ENCODE measurements at places on chromosomes 3 and 15.
A peak's percentile ranks its signal among the peaks of the same experiment; 100 is the strongest.

GRCh38 chr3:105885256-105885655, 16.4 kb upstream of the CBLB start:
- no peak for DNase-seq

- DNase-seq: no peak
Observed at GRCh38 chr3:74613060-74613459, 1.4 kb downstream of the CNTN3 start.

DNA sequence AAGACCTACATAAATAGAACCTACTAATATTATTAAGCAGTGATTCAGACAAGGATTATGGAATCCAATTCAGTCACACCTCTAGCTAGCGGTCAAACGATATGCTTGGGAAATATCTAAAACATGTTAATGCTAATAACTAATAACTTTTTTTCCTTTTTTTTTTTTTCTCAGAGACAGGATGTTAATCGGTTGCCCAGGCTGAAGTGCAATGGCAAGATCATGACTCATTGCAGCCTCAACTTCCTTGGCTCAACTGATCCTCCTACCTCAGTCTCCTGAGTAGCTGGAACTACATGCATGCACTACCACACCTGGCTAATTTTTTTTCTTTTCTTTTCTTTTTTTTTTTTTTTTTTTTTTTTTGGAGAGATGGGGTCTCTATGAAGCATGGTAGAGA, 124.1 kb downstream of the NR2E3 start:
- no peak for DNase-seq

DNA sequence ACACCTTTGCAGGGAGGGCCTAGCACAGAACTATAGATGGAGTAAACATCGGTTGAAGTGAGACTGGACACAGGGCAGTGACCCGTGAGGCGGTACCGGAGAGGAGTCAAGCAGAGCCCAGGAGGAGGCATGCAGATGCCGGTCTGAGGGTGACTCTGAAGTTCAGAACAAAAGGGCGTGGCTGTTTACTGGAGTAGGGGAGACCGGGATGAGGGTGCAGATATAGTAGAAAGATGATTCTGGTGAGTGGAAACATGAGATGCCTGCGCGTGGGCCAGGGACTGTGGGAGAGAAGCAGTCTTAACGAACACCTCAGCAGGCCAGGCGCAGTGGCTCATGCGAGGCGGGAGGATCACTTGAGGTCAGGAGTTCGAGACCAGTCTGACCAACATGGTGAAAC, 113.1 kb downstream of the NSMCE3 start:
- DNase-seq: no peak

GRCh38 chr15:83436513-83437158, 10.5 kb upstream of the SH3GL3 start:
- DNase-seq: no peak

- DNase-seq: no peak
Observed at GRCh38 chr15:101547737-101548136, 58.2 kb upstream of the PCSK6 start.

DNA sequence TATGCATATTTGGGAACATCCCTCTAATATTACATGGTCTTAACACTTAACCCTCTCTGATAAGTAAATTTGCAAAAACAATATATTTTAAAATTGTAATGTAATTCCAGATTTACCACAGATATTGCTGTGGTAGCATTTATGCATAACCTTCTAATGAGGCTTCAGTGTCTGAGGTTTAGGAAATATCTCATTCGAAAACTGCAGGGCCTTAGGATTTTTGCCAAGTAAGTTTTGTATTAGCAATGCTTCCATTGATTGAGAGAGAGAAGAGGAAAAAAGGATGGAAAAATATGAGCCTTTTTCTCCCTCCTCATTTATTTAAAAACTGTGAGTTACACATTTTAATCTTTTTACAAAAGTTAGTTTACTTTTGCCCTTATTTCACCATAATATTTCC, 294.6 kb downstream of the EPHA3 start:
- DNase-seq: no peak

DNA sequence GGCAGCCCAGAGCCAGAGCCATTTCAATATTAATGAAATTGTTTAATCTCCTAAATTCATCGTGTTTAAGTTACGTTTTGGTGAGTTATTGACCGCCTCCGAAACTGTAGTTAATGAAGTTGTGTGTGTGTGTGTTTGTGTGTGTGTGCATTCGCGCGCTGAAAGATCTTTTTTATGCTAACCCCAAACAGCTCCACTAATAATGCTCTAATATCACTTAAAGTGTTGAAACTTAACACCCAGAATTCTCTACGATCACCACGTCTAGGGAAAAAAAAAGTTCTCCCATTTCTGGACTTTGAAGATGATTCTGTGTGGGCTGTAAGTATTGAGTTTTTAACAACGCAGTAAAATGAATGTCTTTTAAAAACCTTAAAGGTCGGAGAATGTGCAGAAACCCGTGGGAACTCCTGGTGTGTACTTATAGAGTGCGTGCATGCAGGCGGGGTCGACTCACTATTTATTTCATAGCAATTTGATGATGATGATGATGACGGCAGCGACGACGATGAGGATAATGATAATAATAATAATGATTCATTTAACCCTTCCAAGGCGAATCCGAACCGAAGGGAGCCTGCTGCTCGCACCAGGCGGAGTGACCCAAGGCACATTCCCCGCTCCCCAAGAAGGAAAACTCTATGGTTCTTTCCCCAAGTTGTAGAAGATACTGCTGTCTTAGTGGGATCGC, 1.4 kb upstream of the FOXB1 start:
- no peak for DNase-seq

GRCh38 chr3:178960181-178960580, 111.4 kb downstream of the ZMAT3 start:
- DNase-seq: no peak

GRCh38 chr15:48021336-48022086, 99.3 kb upstream of the SLC24A5 start:
- no peak for DNase-seq

GRCh38 chr15:66940368-66940767, 125.0 kb upstream of the SMAD3 start:
- no peak for DNase-seq

DNA sequence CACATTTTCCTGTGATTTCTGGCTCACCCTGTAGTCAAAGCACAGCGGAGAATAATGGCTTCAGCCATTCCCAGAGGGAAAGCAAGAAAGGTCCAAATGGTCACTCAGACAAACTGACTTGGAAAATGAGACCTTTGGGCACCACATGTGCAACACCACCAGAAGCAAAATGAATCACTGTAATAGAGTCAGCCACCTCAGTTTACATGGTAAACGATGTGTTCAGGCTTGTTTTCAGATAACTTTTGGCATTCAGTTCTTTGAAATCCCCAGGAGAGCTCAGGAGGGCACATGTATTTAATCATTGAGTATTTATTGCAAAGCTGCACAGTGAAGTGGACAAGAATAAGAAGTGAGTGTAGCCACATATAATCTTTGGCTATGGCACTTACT, 38.4 kb upstream of the ALCAM start:
- DNase-seq: no peak

GRCh38 chr3:108153451-108153981, 62.7 kb upstream of the CD47 start:
- no peak for DNase-seq

DNA sequence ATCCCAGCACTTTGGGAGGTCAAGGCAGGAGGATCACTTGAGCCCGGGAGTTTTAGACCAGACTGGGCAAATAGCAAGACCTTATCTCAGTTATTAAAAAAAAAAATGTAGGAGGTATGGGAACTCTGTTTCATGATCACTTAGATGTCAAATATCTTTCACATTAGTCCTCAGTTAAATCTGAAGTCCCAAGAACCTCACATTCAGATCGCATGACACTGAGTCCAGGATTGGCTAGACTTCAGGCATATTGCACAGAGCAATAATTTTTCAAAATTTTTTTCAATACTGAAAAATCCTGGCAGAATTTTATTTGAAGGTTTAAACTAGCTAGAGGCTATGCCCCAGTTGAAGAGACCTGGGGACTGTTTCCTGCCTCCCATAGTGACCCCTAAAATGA, 56.3 kb upstream of the ZNF148 start:
- no peak for DNase-seq

DNA sequence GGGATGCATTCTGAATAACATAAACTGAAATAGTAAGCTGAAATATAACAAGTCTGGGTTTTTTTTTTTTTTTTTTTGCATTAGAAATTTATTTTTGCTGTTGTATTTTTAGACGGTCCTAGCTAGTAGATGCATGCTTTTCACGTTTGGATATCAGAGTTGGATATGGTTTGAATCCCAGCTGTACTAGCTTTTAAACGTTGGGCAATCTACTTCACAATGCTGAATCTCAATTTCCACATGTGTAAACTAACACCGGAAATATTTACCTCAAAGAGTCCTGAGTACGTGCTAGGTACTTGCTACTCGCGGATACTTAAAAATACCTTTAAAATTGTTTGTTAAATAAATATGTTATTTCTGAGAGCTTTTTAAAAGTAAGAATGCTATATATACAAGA, 139.8 kb downstream of the BBX start:
- no peak for DNase-seq

- no peak for DNase-seq
Observed at GRCh38 chr3:122088531-122088930, 33.4 kb downstream of the CD86 start.

DNA sequence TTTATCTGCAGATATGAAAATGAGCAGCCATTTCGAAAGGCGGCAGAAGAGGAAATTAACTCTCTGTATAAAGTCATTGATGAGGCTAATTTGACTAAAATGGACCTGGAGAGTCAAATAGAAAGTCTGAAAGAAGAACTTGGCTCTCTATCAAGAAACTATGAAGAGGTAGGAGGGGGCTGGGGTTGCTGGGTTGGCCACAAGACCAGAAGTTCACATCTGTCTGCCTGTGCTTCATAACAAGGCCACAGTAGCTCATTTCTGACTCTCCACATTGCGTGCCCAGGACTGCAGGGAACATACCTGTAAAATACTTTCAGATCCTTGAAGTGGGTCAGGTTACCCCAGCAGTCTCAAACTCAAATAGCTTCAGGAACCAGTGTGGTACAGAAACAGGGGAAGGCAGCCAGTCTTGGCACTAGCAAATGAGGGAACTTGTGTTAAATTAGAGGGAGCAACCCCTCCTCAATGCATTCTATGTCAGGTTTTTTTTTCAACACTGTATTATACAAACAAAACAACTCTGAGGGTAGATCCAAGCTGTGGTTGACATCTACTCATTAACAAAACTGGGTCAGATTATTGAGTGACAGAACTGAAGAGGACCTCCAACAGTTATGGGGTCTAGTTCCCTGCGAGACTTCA, 48.7 kb downstream of the BFSP2 start:
- no peak for DNase-seq

DNA sequence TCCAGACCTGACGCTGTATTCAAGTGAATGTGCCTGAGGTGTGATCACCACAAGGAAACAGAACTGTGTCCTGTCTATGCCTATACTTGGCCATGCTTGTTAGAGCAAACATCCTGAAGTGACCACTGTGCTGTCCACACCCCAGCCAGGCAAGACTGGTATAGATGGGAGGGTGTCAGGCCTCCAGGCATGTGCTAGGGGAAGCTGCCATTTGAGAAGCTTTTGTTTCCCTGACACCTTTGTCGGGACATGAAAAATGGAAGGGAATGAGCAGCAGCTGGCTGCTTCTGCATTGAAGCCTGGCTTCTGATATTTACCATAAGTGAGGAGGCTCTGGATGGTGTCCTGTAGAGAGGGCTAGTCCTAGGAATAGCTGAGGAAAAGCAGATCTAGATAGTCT, 106.2 kb downstream of the CPNE4 start:
- DNase-seq: no peak

GRCh38 chr3:193620650-193621049, 27.6 kb downstream of the OPA1 start:
- DNase-seq: no peak

- DNase-seq: no peak
Observed at GRCh38 chr3:127156338-127157050, 36.4 kb upstream of the PRR23E start.

DNA sequence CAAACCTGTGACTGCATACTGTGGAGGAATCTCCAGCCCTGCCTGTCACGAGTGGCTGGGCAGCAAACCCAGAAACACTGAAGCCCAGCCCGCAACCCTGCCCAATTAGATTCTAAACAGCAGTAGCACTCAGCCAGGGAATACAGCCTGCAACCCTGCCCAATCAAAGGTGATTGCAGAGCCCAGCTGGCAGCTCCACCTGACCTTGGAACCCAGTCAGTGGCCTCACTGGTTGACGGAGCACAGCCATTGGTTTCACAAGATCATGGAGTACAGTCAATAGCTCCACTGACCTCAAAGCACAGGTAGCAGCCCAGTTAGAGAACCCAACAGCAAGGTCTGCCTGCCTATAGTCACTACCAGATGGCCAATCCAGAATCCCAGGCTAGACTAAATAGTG, 35.2 kb upstream of the MYLK start:
- no peak for DNase-seq

DNA sequence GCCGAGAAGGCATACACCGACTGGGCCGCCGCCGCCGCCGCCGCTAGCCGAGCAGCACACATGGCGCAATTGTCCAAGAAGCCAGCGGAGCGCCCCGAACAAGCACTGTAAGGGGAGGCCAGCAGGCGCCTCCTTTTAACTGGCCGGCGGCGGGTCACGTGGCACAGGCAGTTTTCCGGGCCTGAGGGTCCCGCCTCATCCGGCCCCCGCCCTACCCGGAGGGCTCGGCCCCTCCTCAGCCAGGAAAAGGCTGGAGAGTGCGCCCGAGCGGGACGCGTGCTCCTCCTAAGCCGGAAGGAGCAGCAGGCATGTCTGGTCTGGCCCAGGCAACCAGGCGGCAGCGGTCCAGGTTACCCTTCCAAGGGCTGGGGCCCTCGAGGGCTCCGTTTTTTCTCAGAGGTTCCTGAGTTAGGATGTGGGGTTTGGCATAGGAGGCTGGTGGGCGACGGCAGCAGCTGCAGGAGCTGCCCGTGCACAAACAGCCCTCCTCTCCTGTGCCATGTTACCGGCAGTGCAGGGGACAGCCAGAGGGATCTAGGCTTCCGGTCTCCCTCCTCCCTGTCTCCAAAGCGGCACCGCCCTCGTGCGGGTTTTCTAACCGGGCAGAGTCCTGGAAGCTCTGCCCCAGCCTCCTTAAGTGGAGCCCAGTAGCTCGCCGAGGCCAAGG, at the start of gene GPX1:
GPX1 (minus strand) TSS at position 137 of the 667 bp plus-strand sequence; CDS start at position 62, 75 bp downstream.
- DNase-seq: peak; percentile 52

DNA sequence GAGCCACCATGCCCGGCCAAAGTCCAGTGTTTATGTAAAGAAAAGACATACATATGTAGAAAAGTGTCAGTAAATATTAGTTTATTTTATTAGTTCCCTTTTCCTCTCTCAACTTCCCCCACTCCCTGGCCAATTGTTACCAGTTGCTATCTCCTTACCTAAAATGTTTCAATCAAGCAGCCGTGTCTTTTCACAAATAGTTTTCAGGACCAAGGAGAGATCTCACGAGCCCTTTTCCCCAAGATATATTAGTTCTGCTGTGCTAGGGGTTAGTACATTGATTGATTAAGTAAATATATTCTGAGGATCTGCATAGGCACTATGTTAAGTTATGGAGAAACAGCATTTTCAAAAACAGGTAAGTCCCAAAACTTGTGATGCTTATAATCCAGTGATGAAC, 87.4 kb downstream of the ZIC4 start:
- DNase-seq: no peak

DNA sequence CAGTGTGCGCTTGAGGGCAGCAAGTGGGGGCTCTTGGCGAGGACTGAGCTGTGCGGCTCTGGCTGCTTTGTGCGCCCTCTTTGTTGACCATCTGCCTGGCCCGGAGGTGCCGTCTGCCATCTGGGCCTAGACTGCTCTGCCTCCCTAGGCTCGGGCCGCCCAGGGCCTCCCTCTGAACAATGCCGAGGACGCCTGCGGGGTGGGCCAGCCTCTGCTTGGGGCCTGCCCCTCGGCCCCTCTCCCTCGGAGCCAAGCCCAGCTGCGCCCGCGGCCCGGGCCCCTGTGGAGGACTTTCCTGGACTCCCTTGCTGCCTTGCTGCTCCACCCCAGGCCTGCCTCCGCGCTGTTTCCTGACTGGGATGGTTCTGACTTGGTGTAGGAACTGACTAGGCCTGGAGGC, 31.9 kb upstream of the SPSB4 start:
- no peak for DNase-seq

Measured in NCI-H1417 treated with DMSO at 0.1 percent for 48 hours (cell line).